ENCODE measurements at places on chromosomes 1 and 21. TPM values are rescaled to one million over a fixed set of nuclear protein-coding genes. Genes with fewer than 3 reads are reported as not detected.

DNM3 gene
- 1.5 TPM for total RNA-seq

PDC gene
- not detected for total RNA-seq

DENND2D gene
- 102 TPM for total RNA-seq

LCE2A gene
- not detected for total RNA-seq

- no peak for DNase-seq
Observed at GRCh38 chr1:55155522-55155921, 59.6 kb downstream of the USP24 start.

DNA sequence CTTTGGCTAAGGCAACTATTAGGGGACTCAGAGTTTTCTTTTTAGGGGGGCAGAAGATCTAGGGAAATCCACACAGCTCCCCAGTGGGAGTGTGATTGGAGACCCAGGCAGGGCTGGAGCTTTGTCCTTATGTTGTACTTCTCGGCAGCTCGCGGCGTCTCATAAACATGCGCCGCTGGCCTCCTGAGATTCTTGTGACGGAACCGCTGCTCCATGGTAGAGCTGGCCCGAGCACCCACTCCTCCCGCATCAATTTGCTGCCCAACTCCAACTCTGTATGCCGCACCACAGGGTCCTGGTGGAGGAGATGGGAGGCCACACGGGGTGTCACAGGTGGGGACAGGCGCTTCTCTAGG is 143.9 kb downstream of the GALNT2 start:
- DNase-seq: no peak

DNA sequence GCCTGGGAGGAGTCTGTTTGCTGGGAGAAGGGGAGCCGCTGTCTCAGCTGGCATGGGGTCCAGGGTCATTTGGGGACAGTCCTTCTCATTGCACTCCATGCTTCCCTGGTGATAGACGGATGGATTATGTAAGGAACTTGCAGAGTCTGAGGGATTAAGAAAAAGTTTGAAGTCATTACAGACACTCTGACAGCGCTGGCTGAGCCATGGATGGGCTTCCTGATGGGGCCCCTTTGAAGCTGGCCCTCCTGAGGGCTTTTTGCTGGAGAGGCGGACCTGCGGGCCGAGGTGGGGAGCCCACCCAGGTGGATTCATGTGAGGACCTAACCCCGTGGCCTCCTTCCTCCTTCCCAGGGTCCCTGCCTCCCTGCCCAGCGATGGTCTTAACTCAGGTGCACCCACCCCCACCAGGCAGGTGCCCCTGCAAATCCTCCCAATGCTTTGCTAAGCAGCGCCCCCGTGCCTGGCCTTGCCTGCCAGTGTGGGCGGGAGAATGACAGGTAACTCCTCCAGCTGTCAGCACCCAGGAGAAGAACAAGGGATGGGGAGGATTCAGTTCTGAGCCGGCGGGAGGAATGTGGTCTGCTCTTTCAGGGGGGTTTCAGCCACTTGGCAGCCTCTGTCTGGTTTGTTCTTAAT is 24.2 kb upstream of the C1orf174 start:
- DNase-seq: no peak

All from B cell (primary cell).